Muscle of leg (tissue), 16 donors: ENCODE measurements at places on chromosomes 1 and 21. TPM values are rescaled to one million over a fixed set of nuclear protein-coding genes. Genes with fewer than 3 reads are reported as not detected.

Gene HSPA6
- 0.49 TPM for total RNA-seq

Gene ALPL
- 1.2 TPM for total RNA-seq

Gene RGS4
- 1.8 TPM for total RNA-seq

Gene APOBEC4
- total RNA-seq: not detected

Gene HPCAL4
- 1.8 TPM for total RNA-seq

GRCh38 chr1:155134880-155135414, 705 bp upstream of the SLC50A1 start:
- DNase-seq: peak; percentile 96

DNA sequence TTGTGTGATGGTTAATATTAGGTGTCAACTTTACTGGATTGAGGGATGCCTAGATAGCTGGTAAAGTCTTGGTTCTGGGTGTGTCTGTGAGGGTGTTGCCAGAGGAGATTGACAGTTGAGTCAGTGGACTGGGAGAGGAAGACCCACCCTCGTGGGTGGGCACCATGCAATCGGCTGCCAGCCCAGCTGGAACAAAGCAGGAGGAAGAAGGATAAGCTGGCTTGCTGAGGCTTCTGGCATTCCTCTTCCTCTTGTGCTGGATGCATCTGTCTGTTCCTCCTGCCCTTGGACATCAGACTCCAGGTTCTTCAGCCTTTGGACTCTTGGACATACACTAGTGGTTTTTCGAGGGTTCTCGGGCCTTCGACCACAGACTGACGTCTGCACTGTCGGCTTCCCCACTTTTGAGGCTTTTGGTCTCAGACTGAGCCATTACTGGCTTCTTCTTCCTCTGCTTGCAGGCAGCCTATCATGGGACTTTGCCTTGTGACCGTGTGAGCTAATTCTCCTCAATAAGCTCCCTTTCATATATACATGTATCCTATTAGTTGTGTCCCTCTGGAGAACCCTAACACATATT, 184.3 kb upstream of the LMO4 start:
- no peak for DNase-seq

DNA sequence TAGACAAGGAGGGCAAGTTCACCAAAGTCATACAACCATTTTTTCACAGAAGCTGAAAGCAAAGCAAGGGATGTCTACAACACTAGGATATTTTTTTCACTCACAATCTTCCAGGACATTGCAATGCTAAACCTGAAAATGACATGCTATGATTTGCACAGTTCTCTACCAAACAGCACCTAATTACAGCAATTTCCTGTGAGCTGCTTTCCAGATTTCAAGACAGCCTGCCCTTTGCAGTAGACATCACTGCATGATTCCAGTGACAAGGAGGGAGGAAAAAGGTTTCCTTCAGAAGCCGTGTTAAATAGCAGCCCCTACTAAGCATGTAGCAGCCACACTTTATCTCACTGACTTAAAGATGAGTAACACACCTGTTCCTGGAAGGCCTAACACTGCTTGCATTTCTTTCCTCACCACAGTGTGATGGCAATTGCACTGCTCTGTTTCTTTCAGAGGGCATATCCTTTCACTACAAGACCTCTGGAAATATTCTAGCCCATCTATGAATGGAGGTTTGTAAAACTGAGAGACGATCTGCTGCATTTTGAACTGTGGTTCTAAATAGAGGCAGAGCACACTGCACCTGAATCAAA, 97.1 kb downstream of the DUSP10 start:
- no peak for DNase-seq

DNA sequence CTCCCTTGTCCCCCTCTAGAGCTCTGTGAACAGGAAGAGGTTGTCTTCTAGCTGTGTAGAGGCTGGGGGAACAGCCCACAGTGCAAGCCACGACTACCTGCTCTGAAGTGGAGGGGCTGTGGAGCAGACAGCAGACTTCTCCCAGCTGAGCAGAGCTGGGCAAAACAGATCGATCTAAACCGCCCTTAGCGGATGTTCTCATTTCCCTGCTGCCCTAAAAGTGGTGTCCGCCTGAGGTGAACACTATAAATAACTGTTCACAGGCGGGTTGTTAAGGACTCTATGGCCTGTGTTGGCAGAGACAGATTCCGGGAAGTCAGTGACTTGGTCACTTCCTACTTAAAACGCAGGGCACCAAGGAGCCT, 203.2 kb downstream of the RHOU start:
- peak; percentile 78 for DNase-seq

- DNase-seq: peak; percentile 83
These were observed 163.7 kb downstream of the NTMT2 start for GRCh38 chr1:170309389-170310013.

GRCh38 chr21:45466330-45467220, 61.6 kb downstream of the COL18A1 start:
- DNase-seq: peak; percentile 58

GRCh38 chr1:64093941-64094340, 109.5 kb upstream of the UBE2U start:
- DNase-seq: no peak

GRCh38 chr1:5898266-5898665, 94.0 kb downstream of the NPHP4 start:
- no peak for DNase-seq

- no peak for DNase-seq
These were observed 82.2 kb downstream of the NIBAN1 start for GRCh38 chr1:184892116-184892515.
